SK-MEL-5 (cell line): ENCODE measurements at places on chromosomes 3 and 15.
A peak's percentile ranks its signal among the peaks of the same experiment; 100 is the strongest.

DNA sequence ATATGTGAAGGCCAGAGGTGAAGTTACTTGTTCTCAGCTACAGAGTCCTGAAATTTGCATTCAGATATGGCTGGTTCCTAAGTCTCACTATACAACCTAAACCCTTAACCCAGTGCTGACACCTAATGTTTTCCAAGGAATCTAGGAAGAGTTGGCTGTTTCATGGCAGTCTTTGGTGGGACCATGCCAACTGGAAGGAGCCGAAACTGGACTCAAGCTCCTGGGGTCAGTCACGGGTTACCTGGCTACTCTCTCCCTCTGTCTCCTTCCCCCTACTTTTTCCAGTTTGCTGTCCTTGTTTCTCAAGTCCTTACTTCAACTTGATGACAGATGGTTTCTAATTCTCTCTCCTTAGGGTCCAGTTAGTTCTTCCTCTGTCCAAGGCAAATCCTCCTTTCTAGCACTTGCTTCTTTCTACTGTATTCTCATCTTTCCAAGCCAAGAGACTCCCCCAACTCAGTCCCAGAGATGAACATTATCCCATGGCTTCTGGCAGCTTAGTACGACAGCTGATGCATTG lies 88.6 kb upstream of the COL6A5 start:
- no peak for DNase-seq

GRCh38 chr15:39589193-39589814 lies 8.4 kb downstream of the THBS1 start:
- DNase-seq: no peak

DNA sequence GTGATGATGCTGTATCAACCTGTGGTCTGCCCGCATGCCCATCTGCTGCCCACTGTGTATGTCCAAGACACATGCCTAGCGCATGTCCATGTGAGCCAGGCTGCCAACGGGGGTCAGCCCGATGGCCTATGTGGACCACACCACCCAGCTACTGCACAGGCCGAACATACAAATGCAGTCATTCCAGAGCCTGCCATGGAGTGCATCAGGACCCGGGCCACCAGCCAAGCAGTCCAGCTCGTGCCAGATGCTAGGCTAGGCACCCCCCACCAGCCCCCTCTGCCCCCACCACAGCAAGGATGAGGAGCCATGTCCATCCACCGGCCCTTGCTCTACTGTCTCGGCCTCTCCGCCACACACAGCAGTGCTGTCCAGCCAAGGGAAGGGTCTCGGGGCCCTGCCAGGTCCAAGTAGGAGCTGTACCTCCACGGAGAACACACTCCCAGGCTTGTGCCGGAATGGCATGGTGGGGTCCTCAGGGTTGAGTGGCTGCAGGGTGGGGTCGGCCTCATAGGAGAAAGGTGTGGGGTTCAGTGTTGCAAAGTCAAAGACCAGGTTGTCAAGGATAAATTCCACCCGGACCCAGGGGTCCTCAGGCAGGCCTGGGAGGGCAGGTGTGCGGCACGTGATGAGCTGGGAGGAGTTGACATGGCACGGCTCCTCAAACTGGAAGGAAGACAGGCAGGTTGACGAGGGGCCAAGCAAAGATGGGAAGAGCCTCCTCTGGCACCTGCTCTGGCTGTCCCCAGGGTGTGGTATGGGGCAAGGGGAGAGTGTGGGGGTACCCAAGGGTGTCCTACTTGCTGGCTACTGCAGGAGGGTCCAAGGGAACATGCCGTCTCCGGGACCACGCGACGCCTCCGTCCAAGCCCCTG lies 15.3 kb downstream of the PLXNB1 start:
- no peak for DNase-seq

GRCh38 chr15:44227584-44227983 lies 32.5 kb upstream of the FRMD5 start:
- no peak for DNase-seq

DNA sequence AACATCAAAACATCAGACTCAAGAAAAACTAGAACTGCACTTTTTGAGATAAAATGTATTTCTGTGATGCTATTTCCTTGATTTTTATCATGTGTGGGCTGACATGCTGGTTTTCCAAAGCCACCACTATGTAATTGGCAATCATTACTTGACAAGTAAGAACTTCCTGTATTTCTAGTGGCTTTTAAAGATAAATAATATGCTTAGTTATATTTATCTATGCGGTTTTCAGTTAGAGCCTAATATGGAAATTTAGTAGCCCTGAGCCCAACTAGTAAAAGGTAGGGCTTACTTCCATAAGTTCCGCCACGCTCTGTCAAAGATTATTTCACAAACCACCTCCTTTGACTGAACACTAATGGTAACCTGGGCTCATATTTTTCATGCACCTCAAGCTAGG lies 91.6 kb downstream of the PPARG start:
- no peak for DNase-seq

GRCh38 chr3:96370637-96371036 lies 443.8 kb upstream of the EPHA6 start:
- no peak for DNase-seq

DNA sequence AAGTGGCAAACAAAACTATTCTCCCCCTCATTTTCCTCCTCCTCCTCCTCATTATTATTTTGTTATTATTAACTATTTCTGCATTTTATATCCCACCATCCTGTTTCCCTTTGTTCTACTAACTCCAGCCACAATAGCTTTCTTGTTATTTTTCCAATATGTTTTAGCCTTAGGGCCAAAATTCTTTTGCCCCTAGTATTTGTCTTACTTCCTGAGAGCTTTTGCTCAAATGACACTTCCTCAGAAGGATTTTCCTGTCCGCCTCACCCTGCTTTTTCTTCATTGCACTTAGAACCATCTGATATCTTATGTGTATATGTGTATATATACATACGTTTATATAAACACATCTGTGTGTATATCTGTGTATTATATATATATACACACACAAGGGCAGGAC lies 32.7 kb upstream of the NUDT16 start:
- peak; percentile 29 for DNase-seq

DNA sequence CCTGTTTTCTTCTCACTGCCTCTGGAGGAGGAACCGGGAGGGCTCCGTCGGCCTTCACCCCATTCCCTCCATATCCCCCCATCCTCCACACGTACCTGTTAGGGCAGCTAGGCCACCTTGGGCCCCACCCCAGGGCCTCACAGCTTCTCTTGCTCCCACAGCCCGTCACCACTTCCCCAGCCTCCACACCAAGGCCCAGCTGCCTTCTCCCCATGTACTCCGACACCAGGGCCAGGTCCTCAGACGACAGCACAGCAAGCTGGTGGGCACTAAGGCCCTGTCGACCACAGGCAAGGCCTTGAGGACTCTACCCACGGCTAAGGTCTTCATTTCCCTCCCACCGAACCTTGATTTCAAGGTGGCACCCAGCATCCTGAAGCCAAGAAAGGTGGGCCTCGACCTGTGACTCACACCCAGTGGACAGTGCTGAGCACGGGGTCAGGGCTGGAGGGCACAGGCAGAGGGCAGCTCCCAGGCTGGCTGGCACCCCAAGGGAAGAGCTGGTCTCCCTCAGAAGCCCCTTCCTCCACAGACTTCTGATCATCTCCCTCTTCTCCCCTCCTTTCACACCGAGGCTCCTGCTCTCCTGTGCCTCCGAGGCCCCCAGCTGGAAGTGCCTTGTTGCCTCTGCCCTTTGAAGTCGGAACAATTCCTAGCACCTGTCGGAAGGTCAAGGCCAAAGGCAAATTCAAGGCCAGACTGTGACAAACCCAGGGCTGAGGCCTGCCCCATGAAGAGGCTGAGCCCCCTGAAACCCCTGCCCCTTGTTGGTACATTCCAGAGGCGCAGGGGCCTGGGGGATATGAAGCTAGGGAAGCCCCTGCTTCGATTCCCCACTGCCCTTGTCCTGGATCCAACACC lies 9.1 kb downstream of the RPUSD3 start:
- no peak for DNase-seq

DNA sequence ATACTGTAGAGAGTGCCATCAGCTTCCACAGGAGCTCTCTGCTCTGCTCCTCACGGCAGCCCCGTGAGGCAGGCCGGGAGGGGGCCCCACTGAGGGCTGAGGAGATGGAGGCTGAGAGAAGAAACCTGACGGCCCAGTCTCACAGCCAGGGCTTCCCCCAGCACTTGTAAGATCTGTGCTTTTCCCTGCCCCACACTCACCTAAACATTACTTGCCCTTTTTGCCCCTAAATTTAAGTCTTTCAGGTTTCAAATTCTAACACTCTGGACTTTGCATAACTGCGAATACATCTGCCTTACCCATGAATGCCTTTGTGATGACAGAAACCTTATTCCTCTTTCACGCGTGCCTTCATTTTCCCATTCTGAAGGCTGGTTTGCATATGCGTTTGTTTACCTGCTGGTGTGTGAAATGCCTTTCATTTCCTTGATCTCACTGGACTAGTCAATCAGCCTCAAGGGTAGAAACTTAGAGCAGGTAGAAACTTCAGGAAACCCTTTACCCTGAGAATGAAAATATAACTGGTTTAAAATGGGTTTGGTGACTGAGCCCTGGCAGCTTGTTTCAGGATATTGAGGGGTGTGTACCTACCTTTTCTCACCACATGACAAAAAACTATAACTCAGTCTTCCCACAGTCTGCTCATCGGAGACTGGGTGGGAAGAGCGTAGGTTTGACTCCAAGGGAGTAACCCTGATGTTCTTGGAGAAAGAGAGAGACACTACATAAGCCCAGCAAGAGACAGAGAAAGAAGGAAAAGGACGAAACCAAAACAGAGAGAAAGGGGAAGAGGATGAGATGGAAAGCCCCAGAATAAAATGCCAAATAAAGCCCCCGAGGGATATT lies 20.1 kb downstream of the SLC12A8 start:
- no peak for DNase-seq

DNA sequence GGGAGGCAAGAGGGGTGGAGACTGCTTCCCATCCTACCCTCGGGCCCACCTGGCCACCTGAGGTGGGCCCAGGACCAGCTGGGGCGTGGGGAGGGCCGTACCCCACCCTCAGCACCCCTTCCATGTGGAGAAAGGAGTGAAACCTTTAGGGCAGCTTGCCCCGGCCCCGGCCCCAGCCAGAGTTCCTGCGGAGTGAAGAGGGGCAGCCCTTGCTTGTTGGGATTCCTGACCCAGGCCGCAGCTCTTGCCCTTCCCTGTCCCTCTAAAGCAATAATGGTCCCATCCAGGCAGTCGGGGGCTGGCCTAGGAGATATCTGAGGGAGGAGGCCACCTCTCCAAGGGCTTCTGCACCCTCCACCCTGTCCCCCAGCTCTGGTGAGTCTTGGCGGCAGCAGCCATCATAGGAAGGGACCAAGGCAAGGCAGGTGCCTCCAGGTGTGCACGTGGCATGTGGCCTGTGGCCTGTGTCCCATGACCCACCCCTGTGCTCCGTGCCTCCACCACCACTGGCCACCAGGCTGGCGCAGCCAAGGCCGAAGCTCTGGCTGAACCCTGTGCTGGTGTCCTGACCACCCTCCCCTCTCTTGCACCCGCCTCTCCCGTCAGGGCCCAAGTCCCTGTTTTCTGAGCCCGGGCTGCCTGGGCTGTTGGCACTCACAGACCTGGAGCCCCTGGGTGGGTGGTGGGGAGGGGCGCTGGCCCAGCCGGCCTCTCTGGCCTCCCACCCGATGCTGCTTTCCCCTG lies 2.2 kb upstream of the FES start:
- DNase-seq: no peak

DNA sequence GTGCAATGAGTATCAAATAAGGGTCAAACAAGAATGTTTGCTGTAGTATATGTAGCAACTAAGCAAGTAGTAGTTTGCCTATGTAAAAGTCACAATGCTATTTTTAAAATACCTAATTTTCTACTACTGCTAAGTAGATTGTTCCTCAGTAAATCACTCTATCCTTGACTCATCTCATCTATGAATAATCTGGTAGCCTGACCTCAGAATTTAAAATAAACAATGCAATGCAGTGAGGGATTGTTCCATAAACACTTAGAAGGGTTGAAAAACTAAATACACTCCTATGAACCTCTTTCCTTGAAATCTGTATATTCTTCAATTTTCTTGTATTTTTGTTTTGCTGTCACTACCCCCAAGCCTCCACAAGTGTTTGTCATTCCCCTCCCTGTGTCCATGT lies 253.3 kb downstream of the TBC1D5 start:
- no peak for DNase-seq

GRCh38 chr15:38197553-38197952 lies 55.1 kb upstream of the SPRED1 start:
- DNase-seq: peak; percentile 96

- DNase-seq: no peak
Measured at GRCh38 chr3:111547631-111548030, 5.6 kb downstream of the CD96 start.

DNA sequence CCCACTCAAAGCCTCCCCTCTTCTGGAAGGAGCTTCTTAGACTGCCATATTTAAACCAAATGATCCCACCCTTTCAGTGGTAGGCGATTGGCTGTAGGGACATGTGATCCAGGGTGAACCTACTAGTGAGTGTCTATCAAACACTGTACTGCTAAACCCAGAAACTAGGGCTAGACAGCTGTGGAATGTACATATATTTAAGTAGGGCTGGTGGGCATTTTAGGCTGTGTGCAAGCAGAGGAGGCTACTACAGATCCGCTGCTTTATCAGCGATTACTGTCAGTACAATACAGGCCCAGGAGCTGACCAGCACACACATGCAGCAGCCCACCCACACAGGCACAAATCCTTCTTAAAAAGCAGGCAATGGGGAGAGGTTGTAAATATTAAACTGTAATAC lies 15.4 kb upstream of the LARP6 start:
- no peak for DNase-seq

DNA sequence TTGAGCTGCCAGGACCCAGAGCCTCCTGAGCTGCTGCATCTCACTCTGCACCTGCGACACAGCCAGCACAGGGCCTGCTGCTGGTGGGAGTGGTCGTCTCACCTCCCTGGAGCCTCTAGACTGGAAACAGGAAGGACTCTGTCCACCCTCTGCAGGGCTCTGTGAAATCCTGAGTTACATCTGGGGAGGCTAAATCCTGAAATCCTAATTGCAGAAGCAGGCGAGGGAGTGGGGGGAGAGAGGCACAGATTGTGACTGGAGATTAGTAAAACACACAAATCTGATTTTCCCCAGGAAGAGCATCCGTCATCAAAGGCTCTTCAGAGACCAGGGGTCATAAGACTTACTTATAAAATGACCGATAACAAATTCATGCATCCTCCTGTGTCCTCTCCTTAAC lies 31.6 kb upstream of the GABRG3 start:
- DNase-seq: no peak

- DNase-seq: no peak
Measured at GRCh38 chr3:140205598-140205997, 270.6 kb downstream of the CLSTN2 start.

DNA sequence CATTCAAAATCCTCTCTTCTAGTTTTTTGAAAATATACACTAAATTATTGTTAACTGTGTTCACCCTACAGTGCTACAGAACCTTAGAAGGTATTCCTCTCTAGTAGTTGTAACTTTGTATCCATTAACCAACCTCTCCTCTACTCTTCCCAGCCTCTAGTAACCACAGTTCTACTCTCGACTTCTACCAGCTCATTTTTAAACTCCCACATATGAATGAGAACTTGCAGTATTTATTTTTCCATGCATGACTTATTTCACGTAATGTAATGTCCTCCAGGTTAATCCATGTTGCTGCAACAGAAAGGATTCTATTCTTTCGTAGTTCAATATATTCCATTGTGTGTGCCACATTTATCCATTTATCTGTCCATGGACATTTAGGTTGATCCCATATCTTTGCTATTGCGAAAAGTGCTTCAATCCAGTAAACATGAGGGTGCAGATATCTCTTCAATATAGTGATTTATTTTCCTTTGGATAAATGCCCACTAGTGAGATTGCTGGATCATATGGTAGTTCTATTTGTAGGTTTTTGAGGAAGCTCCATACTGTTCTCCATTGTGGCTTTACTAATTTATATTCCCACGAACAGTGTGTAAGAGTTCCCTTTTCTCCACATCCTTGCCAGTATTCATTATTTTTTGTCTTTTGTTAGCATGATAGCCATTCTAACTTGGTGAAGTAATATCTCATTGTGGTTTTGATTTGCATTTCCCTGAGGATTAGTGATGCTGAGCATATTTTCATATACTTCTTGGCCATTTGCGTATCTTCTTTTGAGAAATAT lies 113.7 kb upstream of the SMAD3 start:
- peak; percentile 70 for DNase-seq
